Fibroblast of skin of right quadriceps (primary cell): ENCODE measurements at places on chromosomes 4 and X.

GRCh38 chr4:4406455-4407298 lies 19.8 kb downstream of the NSG1 start:
- DNase-seq = no peak

DNA sequence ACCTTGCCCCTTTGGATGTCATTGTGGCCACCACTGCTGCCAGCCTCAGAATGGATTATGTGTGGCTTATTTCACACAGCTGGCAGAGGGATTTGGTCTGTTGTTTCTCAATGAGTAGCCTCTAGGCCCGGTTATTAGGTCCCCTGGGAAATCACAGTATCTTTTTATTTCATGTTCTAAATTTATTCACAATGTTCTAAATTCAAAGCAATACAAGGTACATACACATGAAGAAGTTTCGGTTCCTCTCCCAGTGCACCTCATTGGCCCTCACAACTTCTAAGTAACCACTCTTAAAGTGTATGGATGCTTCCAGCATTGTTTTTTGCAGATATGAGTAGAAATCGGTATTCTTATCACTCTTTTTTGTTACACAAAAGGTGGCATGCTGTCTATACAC lies 262.7 kb downstream of the RCHY1 start:
- no peak for DNase-seq

- peak; percentile 14 for DNase-seq
Measured at GRCh38 chrX:9466124-9466495, 1.3 kb downstream of the TBL1X start.

- DNase-seq = no peak
Measured at GRCh38 chrX:70527053-70527452, 82.4 kb downstream of the DLG3 start.

DNA sequence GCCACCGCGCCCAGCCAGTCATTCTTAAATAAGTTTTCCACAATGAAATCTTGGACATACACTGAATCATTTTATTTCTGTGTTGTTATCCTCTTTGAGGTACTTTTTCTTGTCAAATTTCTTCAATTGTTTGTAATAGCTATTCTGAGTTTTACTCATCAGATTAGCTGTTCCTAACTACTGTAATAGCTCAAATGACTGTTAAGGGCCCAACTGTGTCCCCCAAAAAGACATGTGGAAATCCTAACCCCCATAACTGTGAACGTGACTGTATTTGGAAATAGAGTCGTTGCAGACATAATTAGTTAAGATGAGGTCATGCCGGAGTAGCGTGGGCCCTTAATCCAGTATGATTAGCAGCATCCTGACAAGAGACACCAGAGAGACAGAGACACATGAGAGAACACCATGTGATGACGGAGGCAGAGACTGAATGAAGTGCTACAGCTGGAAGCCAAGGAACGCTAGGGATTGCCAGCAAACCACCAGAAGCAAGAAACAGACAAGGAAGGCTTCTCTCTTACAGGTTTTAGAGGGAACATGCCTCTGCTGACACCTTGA lies 22.9 kb downstream of the ACOT9 start:
- peak; percentile 35 for DNase-seq

DNA sequence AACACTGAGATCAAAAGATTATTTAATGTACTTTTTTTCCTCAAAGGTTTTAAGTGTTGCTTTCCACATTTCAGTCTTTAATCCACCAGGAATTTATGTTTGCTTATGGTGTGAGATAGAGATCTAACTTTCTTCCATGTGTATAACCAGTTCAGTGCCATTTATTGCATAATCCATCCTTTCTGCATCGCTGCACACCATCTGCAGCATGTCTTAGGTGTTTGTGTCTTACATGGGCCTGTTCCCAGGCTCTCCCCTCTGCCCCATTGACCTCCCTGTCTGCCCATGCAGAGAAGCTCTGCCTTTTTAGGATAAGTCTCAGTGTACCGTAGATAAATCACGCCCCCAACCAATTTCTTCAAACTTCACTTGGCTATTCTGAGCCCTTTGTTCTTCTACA lies 30.3 kb downstream of the NSDHL start:
- no peak for DNase-seq

DNA sequence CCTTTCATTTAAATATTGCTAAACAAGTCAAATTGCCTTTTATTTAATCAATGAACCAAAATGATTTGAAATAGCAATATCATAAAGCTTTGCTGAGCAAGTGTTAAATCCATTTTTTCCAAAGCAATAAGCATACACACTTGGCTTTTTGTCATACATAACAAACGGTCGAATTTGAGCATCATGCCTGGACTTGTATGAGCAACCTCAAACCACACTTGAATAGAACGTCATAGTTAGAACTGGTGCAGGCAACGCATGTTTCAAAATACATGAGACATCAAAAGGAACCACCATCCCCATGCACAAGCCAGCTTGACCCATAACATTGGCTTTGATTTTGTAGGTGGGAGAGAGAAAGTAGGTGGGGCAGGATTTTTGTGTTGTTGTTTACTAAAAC lies 812.3 kb upstream of the FRG1 start:
- no peak for DNase-seq

DNA sequence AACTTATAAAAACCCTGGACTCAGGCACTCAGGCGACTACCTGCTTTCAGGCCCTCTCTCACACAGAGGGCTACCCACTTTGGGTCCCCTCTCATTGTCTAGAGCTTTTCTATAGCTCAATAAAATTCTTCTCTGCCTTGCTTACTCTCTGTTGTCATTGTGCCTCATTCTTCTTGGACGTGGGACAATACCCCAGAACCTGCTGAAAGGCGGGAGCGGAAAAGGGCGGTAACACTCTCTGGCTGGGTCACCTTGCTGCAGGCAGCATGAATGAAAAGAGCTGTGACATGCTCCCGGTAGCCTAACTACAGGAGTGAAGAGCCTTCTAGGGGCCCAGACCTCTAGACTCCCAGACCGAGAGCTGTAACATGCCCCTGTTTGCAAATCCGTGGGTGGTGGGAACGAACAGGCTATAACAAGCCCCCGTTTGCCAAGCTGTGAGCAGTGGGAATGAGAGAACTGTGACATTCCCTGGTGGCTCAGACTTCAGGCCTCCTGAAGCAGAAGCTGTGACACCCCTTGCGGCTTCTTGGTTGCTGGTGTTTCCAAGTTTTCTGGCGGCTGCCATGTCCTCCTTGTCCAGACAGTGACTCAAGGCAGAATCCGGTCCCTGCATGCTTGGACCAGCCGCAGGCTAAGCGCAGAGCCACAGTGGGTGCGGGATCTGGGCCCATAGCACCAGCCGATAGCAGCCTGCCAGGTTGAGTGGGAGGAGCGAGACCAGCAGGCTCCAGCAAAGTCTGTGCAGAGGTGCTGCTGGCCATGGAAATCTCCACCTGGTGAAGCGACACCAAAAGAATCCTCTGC lies 684.6 kb downstream of the ARAP2 start:
- no peak for DNase-seq

DNA sequence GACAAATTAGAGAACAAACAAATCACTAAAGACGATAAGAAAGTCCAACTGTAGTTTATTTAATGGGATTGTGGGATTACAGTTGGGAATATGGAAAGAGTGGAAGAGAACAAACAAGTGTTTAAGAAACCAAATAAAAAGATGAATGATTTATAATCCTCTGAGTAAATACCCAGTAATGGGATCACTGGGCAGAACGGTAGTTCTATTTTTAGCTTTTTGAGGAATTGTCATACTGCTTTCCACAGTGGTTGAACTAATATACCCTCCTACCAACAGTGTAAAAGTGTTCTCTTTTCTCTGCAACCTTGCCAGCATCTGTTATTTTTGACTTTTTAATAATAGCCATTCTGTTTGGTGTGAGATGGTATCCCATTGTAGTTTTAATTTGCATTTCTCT lies 15.0 kb downstream of the C4orf51 start:
- DNase-seq = no peak

DNA sequence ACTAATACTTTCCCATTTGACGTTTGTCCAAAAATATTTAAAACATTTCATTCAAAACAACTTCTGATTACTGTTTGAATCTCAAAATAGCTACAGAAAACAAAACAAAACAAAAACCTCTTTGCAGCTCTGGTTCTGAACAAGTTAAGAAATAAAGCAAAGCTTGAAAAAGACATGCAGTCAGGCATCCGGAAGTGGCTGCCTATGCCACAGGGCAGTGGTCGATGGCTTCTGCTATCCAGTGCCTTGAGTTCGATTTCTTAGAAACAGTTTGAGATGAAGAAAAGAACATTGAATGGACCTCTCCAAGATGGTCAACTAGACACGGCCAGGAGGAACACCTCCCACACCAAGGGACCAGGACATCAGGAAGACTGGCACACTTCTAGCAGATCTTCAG lies 125.3 kb downstream of the SCFD2 start:
- no peak for DNase-seq

DNA sequence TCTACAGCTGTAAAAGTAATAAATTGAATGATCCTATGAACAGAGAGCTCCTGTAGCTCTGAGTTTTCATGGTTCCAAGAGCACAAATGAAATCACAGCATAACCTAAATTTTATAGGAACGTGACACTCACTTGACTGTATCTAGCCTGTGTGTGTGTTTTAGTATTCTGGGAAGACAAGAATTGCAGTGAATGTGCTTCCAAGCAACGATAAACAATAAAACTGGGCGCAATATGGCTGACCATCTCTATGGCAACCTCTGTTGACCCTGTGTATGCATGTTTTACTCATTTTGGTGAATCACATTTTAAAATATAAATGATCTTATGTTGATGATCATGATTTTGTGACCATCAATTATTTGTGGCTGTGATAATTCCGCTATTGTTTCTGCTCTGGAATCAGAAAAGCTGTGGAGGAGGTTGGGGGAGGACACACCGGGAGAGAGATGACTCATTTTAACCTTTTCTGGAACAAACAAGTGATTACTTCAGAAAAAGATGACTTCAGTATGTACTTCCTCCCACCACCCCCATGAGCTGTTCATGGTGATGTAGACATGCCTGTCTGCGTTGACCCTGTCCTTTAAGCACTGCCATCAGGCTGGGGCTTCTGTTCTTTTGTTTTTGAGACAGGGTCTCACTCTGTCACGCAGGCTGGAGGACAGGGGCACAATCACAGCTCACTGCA lies 31.8 kb downstream of the USP11 start:
- peak; percentile 31 for DNase-seq

DNA sequence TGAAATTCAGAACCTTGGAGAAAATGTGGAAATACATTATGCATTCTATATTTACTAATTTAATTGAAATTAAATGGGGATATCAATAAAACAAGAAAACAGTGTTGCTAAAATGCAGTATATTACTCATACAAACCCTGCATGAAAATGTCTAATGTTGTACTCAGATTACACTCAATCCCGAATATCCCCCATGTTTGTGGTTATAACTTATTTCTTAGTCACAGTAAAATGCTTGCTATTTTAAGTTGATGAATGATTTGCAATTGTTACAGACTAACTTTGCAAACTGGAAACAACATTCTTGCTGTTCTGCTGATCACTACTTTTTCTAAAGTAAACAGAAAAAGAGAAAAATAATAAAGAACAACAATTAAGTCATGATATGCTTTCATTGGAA lies 33.1 kb upstream of the ANXA10 start:
- DNase-seq = peak; percentile 77

GRCh38 chr4:15659768-15660570 lies 4.8 kb upstream of the FBXL5 start:
- peak; percentile 66 for DNase-seq

DNA sequence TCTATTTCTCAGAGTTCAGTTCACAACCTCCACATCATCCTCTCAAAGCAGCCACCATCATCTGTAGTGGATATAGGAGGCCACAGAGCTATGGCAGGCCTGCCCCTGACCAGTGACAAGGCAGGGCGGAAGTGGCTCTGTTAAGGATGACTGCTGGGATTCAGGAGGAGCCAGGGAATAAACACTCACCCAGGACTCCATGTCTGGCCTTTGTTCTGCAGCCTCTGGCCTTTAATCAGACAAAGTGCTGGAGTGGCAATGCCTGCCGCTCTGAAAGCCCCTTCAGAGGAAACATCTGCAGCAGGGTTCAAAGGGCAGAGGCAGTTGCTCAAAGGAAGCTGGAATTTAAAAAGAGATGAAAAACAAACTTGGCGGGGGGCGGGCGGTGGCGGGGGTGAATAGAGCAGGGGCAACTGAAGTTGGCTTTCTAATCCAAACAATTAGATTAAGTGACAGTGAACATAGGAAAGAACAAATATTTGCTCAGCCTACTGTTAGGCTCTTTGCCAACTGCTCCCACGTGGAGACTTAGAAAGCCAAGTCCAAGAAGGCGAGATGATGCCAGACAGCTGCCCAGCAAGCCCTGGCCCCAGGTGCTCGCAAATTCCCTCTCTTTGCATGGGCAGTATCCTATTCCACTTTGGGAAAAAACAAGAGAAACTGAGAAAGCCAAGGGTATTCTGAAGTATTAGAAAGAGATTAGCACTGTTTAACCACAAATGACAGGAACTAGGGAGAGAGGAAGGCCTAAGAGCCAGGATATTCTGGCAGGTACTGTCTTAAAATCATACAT lies 5.5 kb downstream of the MPP1 start:
- DNase-seq = no peak

DNA sequence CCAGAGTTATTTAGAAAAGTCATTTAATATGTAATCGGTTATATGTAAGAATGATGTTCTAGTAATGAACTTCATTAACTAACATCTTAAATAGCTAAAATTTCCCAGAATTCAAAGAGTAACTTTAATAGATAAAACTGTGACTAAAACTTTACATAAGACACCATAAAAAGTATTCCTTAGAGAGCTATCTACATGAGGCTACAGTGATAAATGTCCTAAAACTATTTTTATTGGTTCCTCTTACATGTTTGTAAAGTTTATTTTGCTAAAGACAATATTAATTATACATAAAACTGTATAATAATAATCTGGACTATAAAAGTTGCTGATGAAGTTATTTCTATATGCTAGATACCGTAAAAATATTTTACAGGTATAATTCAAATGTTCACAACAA lies 897.7 kb upstream of the EPHA5 start:
- DNase-seq = no peak

DNA sequence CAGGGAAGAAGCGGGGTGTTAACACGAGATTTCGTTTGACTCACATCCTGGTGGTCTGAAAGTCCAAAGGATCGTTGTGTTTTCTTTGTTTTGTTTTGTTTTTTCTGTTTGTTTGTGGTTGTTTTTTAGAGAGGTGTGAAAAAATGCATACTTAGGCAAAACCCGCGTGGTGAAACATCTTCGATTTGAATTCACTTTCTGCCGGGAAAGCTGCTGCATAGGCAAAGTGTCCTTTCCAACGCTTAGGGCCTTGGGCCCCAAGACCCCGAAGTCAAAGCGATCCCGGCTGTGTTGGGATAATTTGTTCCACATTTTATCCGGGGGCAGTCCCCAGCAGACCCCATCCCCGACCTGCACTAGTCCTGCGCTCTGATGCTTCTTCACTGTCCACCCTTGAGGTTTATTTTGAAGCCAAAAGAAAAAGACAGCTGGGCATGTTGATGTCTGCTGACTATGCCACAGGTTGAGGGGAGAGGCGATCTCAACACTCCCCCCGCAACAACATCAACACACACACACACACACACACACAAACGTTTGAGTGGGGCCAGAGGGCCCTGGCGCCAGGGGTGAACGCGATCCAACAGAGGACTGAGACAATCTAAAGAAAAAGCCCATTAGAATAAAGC lies 2.0 kb downstream of the MSX1 start:
- DNase-seq = no peak

- DNase-seq = no peak
Measured at GRCh38 chr4:173565281-173565680, 35.3 kb upstream of the HAND2 start.

GRCh38 chr4:73573794-73574528 lies 46.3 kb downstream of the RASSF6 start:
- DNase-seq = peak; percentile 75
